GM12878 (cell line): ENCODE measurements at places on chromosomes 12 and 14.
A peak's percentile ranks its signal among the peaks of the same experiment; 100 is the strongest.

DNA sequence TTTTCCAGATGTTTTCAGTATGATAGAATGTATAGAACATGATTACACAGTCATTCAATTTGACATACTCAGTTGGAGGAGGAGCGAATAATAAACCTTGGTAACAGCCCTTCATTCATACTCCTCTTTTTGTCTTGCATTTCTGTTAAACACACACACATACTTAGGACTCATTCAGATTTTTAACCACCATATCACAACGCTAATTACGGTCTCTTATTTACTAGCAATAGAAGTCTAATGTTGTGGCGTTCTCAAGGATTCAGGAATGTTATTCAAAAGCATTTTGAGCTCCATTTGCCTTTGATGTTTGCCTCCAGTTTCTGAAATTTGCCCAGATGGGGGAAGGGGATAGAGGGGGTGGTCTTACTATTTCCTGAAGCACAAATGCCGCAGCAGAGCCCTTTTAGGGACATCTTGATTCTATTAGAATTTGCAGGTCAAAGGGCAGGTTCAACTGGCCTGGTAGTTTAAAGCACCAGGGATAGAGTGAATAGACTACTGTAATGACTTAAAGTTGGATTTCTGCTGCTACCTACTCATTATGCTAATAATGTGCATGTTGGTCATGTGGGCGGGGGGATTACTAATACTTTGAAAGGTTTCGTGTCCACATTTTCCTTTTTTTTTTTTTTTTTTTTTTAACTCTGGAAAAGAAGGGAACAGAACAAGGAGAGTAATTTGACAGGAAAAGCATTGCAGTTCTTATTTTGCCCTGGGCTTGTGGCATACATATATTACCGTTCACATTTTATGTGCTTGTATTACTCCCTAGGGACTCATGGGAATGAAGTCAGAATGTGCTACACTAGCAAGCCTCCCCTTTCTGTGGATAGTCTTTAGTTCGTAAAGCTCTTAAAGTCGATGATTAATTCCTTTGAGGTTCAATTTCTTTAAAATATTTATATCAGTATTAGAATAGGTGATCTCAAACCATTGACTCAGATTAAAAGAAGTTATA lies 226.8 kb downstream of the FBXL14 start:
- DNase-seq = no peak

DNA sequence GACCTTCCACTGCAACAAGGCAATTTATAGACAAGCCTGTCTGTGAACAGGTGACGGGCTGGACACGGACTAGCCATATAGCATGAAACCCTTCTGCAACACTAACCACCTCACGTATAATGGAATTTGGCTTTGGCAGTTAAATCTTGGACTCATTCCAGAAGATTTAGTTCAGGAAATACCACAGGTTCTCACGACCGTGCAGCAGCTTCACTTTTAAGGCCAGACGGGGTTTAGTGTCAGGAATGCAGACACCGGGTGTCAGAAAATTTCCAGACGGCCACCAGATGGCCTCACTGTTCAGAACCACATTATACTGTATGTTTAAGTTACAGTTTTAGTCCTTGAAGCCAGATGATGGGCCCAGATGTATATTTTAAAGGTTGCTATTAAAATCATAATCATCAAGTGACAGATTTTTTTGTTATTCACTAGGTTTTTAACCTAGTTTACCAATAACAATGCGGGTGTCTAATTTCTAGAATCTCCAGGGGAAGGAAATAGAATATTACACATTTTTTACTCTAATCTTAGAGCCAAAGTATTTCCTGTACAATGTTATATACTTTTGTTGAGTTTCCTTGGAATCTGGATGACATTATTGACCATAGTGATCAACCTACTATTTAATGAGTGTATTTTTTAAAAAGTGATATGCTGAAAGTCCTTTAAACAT lies 90.5 kb upstream of the TMPO start:
- no peak for DNase-seq

DNA sequence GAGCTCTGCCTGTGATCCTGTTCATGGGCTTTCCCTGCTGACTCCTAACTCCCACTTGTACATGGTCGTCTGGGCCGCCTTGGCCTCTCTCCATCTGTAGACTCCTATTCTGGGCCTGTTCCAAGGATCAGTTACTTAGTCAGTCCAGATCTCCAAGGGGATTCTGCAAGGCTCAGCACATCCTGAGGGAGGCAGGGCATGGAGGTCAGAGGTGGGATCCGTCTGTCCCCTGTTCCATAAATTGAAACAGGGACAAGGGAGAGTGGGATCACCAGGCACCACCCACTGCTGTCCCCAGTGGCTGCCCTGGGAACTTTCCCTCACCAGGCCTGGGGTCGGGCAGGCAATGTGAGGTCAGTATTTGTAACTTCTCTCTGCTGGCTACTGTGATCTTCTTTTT lies 43.5 kb downstream of the KCTD10 start:
- DNase-seq = no peak

- DNase-seq = no peak
Observed at GRCh38 chr12:68483592-68484383, 126.9 kb upstream of the RAP1B start.

GRCh38 chr14:103696070-103696402 lies 19.2 kb downstream of the XRCC3 start:
- DNase-seq = no peak

GRCh38 chr12:28026701-28027100 lies 54.2 kb upstream of the PTHLH start:
- DNase-seq = no peak

DNA sequence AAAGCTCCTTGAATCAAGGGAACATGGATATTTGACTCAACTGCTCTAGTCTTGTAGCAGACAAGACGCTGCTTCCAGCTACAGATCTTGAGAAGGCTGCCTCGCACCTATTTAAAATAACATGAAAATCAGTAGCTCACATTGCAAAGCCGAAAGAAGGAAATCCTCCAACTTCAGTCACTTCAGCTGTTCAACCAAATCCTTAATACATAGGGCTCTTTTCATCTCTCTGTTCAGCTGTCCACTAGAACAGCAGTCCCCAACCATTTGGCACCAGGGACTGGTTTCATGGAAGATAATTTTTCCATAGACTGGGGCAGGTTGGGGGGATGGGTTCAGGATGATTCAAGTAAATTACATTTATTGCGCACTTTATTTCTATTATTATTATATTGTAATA lies 1116.0 kb upstream of the TMEM132C start:
- DNase-seq = no peak

- DNase-seq = no peak
Observed at GRCh38 chr14:34387974-34388516, 74.0 kb downstream of the SPTSSA start.

- DNase-seq = no peak
Observed at GRCh38 chr14:64865992-64866391, 13.7 kb downstream of the SPTB start.

- no peak for DNase-seq
Observed at GRCh38 chr12:106301241-106301610, 1.3 kb upstream of the TCP11L2 start.

GRCh38 chr14:52937306-52937705 lies 13.5 kb downstream of the FERMT2 start:
- DNase-seq = no peak

- DNase-seq = peak; percentile 36
Observed at GRCh38 chr12:82593143-82593542, 93.6 kb upstream of the TMTC2 start.

DNA sequence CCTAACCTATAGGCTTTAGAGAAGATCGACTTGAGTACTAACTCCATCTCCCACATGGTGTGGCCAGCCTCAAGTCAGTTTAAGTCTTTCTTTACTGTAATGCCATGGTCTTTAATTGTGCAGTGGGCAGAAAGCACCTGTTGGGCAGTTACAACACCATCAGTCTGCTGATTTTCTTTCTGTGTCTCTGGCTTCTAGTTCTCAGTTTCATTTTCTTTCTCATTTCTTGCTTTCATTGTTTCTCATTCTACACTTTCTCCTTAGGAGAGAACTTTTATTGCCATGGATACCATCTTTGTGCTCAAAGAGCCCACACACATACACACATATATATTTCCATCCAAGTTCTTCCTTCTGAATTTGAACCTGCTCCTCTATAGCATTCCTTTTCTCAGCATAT lies 96.1 kb upstream of the SLC16A7 start:
- DNase-seq = peak; percentile 2

GRCh38 chr12:68222326-68222725 lies 3.3 kb downstream of the IL26 start:
- no peak for DNase-seq

DNA sequence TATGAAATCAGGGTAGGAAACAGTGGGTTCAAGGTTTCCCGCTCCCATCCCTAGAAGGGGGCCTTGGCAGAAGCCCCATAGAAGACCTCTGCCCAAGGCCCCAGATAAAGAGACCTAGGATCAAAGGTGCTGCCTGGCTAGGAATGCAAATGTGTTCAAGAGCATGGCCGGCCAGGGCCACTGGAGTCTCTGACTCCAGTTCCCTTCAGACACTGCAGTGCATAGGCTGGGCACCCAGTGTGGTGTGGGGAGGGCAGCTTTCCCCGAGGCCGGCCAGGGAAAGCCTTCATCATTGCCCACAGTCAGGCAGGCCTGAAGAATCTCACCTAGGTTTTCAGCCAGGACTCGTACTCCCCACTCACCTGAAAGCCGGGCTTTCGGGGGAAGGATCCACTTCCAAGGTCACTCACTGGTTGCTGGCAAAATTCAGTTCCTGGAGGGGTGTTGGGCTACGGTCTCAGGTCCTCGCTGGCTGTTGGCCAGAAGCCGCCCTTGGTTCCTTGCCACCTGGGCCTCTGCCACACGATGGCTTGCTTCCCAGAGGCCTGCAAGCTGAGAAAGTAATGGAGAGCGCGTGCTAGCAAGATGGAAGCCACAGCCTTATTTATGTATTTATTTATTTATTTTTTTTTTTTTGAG lies 9.7 kb upstream of the PEBP1 start:
- no peak for DNase-seq

- no peak for DNase-seq
Observed at GRCh38 chr14:51561141-51561540, 90.6 kb upstream of the FRMD6 start.

DNA sequence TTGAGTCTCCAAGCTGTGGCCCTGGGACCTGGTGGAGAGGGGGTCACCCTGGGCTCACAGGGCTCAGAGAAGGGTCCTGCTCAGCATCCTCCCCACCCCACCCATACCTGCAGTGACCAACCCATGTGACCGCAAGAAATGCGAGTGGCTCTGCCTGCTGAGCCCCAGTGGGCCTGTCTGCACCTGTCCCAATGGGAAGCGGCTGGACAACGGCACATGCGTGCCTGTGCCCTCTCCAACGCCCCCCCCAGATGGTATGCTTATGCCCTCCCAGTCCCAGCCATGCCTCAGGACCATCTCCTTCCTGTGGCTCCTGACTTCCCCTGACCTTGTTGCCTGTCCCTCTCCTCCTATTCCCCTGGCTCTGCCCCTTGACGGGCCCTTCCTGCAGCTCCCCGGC lies 6.7 kb upstream of the NXPH4 start:
- DNase-seq = no peak

- no peak for DNase-seq
Observed at GRCh38 chr14:29724991-29725390, 202.7 kb downstream of the PRKD1 start.

DNA sequence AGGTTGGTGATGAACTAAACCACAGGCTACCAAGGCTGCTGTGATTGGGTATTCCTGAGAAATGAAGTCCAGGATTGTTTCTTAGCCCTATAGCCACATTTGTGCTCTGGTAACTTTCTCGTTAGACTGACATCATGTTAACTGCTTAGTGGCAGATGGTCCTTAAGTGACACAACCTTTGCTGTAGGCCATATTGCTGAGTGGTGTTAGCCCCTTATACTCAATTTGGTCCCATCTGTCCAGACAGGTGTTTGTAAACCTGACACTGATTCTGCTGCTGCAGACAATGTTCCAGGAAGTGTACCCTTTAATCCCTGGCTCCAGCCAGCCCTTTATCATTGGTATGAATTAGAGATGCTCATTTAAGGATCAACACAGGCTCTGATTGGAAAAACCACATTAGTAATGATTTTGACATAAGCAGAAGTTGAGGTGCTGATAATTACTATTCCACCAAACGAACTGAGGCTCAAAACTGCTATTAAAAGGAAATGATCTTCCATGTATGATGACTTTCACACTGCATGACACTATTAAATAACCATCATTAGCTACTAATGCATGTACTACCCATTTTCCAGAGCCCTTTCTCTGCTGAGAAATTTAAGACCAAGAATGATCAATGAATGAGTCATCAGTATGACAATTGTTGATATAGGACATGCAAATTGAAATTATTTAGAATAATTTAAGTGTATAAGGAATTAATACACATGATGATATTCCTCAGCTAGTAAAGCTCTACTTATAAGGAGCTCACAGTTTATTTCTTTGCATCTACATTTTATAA lies 3.6 kb upstream of the SSTR1 start:
- no peak for DNase-seq

DNA sequence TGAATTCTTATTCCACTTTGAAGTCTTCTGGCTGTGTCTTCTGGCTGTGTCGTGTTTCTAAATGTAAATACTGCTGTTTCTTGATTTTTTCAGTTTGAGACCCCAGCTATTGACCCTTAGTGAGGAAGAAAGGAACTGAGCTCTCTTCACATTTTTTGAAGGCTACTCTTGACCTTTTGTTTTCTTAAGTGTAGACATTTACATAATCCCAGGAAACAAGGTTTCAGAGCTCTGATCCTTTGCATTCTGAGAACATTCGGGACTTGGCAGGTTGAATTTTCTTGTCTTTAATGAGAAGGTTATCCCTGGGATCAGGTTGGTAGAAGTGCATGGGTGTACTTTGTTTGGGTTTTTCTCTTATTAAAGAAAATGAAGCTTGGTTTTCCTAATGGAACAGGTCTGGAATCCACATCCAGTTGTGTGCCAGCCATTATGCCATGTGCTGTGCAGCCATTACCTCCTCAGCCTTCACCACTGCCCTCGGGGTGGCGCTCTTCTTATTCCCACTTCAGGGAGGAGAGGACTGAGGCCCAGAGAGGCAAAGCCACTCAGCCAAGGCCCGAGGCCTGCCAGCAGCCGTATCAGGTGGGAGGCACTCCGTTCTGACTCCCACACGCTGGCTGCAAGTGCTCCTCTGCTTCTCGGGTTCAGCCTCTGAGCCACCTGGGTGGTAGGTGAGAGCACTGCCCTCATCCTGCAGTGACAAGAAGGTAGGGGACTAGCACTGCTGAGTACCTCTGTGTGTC lies 120.9 kb downstream of the BEGAIN start:
- no peak for DNase-seq

DNA sequence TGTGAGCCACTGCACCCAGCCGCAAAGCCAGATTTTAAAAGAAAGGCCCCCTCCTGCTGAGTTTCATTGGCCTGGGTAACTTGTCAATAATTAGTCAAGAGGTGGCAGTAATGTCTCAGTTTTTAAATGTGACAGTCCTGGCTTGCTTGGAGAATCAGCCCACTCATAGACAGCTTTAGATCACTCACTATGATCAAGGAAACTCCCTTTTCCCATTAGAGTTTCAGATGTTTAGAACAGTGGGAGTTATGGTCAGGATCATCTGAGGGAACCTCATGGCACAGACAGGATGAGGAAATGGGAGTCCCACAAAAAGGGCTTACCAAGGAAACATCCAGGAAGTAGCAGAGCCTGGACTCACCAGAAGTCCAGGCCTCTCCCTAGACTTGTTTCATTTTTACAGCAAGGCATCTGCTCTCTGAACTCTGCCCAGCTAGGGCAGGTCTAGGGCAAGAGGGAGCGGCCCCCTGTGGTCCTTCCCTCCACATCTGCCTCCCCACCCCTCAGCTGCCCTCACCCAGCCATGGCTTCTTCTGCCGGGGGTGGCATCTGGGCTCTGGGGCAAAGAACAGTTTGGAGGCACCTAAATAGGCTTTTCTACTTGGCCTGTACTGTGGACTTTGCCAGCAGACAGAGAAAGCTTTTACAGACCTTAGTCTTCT lies 11.2 kb downstream of the BCL2L14 start:
- DNase-seq = peak; percentile 39

- DNase-seq = no peak
Observed at GRCh38 chr12:119417440-119417839, 82.9 kb downstream of the CCDC60 start.
